SK-MEL-5 (cell line): ENCODE measurements at places on chromosomes 3 and 15. TPM values are rescaled to one million over a fixed set of nuclear protein-coding genes. Genes with fewer than 3 reads are reported as not detected.

The GALNT15 gene
- total RNA-seq, result 0.13 TPM in 1 of 2 replicates, not detected in the other

The GXYLT2 gene
- 18.2 and 27.2 TPM in 2 replicates for total RNA-seq

- peak; percentile 67 for DNase-seq
Observed at GRCh38 chr3:183554377-183554776, 1.1 kb downstream of the KLHL6 start.

DNA sequence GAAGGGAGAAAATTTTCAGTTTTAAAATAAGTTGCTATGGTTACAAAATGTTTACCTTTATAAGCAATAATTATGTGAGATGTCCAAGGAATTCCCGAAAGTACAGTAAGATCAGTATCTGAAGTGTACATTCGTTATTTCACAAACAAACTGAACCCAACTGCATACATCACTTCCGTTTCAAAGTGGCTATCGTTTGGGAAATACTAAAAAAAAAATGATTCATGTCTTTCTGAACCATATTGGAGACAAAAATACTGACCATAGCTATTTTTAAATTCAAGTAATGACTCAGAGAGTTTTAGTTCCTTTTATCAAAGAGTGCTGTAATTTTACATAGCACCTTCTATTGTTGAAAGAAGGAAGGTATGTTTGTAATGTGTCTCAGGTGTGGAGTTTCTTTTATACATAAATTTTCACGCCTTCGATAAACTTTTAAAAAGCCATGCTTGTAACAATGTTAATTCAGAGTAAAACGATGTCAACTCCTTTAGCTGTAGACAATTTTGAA, 8.0 kb upstream of the ANKRD28 start:
- no peak for DNase-seq

- DNase-seq, result no peak
Observed at GRCh38 chr3:50238549-50239026, 2.6 kb downstream of the GNAI2 start.
